ENCODE measurements at places on chromosomes 16 and 17.

- DNase-seq, result no peak
Measured at GRCh38 chr17:71980171-71980570, 140.6 kb upstream of the SOX9 start.

DNA sequence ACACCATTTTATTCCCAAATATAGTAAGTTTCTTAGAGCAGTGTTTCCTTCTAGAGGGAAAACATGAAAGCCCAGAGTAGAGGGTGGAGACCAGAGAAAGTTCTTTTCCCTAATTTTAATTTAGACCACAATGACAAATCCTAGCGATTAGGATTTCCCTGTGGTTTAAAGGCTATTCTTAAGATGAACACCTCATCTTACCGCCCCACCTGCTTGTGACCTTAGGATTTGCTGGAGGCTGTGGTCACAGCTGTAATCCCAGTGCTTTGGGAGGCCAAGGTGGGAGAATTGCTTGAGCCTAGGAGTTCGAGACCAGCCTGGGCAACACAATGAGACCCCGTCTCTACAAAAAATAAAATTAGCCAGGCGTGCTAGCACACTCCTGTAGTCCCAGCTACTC is 51.1 kb downstream of the GPRC5B start:
- no peak for DNase-seq

- peak; percentile 96 for DNase-seq
Measured at GRCh38 chr17:81153340-81153803, 11.9 kb upstream of the PVALEF start.

DNA sequence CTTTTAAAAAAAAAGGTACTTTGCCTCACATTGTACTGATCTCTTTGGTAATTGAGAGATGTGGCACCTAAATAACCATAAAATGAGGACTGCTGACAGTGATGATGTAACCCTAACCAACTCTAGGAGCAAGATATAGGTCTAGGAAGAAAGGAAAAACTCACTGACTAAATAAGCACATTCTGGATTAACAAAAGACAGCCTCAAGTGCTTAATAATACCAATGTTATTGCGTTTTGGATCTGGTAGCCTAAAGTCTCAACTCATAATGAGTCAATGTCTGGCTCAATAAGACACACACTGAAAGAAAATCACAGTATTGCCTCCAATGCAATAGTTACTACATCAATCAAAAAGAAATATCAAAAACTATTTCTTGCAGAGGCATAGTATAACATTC is 3.0 kb downstream of the ERN1 start:
- peak; percentile 35 for DNase-seq

DNA sequence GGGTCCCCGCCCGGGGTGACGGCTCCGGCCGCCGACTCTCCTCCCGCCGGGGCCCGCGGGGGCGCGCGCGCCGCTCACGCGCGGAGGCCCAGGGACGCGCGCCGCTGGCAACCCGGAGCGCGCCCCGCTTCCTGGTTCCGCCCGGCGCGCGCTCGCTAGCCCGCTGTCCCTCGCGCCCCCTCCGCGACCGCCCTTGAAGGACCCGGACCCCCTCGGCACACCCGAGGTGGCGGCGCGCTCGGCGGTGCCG is at the start of gene STAT5B:
Gene STAT5B (minus strand): TSS at position 33 of the 250 bp plus-strand sequence. CDS start 44,264 bp downstream, outside the sequence.
- peak; percentile 73 for DNase-seq

- DNase-seq, result peak; percentile 1
Measured at GRCh38 chr16:31568577-31569359, 41.1 kb downstream of the AHSP start.

DNA sequence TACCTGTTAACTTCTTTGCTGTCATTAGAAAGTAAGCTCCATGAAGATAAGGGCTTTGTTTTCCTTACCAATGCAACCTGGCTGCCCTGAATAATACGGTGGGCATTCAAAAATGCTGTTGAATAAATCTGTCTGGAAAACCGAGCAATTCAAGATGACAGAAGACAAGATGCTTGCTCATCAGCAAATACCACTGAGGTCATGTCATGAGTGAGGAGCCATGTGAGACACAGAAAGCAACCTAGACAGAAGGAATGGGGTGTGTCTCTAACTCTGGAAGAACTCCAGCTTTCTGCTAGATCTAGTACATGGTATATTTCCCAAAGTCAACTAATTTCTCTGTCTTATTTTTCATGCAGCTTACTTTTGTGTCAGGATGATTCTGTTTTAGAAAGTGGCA is 64.2 kb downstream of the STH start:
- DNase-seq, result peak; percentile 7
